Upper lobe of right lung (tissue), 1 donor: ENCODE measurements at places on chromosomes 12 and 14.
A peak's percentile ranks its signal among the peaks of the same experiment; 100 is the strongest.

GRCh38 chr12:76029982-76030340, 1.6 kb downstream of the PHLDA1 start:
- DNase-seq = peak; percentile 60

DNA sequence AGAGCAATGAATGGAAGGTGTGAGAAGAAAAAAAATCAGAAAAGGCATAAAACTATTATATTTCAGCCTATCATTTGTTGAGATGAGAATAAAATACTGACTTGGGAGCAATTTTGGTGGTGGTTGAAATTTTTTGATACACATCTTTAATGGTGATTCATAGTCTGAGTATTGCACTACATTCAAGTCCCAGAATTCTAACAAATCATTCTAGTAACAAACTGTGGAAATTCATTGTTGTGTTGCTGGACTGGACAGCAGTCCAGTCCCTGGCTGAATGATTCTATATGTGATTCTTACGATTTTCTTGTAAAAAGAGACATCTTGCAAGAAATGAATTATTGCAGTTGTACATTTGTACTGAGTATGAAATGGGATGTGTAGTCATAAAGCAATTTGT, 268.6 kb downstream of the TRHDE start:
- DNase-seq = no peak

GRCh38 chr14:52781629-52782028, 9.8 kb downstream of the GNPNAT1 start:
- no peak for DNase-seq

DNA sequence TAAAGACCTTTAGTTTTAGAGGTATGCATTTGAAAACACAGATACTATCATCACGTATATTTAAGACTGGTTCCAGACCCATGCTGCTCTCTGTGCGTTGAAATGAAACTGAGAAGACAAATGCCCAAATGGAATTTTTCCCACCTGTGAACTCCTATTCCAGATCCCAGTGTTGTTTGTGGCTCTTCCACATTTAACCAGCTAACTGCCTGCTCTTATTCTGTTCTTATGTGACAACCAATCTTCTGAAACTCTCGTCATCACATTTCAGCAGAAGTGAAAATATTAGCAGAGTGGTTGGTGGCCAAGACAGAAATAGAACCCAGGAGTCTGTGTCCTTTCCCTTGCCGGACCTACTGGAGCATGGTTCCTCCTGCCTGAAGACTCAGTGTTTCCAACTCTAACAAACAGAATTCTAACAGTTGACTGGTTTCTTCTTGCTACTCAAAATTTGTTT, 460.2 kb downstream of the RAD51B start:
- no peak for DNase-seq

DNA sequence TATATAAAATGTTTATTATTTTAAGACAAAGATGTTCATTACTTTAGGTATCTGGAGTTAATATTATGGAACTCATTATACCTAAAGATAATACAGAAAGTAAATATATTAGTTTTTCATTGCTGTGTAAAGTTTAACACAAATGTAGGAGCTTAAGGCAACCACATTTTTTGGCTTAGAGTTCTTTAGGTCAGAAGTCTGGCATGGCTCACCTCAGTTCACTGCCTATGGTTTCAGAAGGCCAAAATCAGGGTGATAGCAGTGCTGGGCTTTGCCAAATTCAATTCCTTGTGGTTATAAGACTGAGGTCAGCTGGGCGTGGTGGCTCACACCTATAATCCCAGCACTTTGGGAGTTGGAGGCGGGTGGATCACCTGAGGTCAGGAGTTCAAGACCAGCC, 35.5 kb upstream of the PRPF39 start:
- no peak for DNase-seq

- DNase-seq = no peak
Observed at GRCh38 chr12:105506678-105507310, 176.3 kb downstream of the C12orf75 start.

GRCh38 chr14:101351146-101351545, 210.1 kb upstream of the DIO3 start:
- no peak for DNase-seq

DNA sequence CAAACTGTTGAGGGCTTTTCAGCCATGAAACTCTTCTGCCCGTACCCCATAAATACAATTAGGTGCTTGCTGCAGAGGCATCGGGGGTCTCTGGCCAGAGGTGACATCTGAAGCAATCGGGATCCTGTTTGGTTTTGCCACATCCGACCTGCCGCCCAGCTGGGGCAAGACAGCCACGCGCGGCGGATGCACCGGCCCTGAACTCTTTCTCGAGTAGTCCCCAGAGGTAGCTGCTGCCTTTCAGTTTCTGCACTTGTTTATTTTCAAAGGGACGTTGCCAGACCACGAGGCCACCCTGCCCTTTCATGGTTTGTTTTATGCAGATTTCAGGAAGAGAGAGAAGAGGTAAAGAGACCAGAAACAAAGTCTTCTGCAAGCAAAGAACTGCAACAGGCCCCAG, 10.6 kb upstream of the MLXIP start:
- no peak for DNase-seq

DNA sequence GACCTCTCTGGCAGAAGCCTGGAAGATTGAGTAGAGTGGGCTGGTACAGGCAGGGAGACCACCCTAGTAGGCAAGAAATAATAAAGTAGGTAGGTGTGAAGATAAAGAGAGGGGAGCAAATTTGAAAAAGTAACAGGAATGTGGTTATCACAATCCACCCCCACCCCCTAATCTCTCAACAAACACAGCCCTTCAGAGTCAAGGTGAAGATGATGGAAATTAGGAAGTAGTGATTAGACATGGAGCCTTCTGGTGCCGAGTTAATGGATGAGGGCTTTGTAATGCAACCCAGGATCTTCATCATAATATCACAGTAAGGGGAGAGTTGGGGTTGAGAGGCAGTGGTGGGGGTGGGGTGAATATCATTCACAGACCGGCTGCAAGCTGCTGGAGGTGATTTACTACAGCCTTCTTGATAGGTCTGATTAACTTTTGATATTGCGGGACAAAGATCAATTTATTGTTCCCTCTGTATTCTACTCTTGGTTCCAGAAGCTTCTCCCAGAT, 29.2 kb upstream of the CRY1 start:
- DNase-seq = no peak

GRCh38 chr12:70895956-70896355, 24.6 kb downstream of the PTPRR start:
- no peak for DNase-seq

- DNase-seq = no peak
Observed at GRCh38 chr12:109988903-109989302, 7.3 kb downstream of the GIT2 start.

- no peak for DNase-seq
Observed at GRCh38 chr12:54160769-54161480, 27.9 kb downstream of the SMUG1 start.

- DNase-seq = no peak
Observed at GRCh38 chr12:72869024-72869423, 596.9 kb downstream of the TRHDE start.

GRCh38 chr14:71730471-71730870, 201.8 kb upstream of the RGS6 start:
- no peak for DNase-seq

GRCh38 chr12:1351926-1352325, 242.5 kb downstream of the FBXL14 start:
- no peak for DNase-seq

DNA sequence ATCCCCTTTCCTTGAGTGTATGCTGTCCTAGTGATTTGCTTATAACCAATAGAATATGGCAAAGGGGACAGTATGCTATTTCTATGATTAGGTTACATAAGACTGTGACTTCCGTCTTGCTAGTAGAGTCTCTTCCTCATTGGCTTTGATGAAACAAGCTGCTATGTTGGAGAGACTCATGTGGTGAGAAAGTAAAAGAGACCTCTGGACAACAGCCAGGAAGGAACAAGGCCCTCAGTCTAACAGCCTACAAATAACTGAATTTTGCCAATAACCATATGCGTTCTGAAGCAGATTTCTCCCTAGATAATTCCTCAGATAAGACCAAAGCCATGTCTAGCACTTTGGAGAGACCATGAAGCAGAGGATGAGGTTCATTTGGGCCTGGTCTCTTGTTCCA, 134.5 kb upstream of the NAV3 start:
- DNase-seq = no peak

GRCh38 chr12:48572326-48572725, 2.5 kb upstream of the LALBA start:
- no peak for DNase-seq

DNA sequence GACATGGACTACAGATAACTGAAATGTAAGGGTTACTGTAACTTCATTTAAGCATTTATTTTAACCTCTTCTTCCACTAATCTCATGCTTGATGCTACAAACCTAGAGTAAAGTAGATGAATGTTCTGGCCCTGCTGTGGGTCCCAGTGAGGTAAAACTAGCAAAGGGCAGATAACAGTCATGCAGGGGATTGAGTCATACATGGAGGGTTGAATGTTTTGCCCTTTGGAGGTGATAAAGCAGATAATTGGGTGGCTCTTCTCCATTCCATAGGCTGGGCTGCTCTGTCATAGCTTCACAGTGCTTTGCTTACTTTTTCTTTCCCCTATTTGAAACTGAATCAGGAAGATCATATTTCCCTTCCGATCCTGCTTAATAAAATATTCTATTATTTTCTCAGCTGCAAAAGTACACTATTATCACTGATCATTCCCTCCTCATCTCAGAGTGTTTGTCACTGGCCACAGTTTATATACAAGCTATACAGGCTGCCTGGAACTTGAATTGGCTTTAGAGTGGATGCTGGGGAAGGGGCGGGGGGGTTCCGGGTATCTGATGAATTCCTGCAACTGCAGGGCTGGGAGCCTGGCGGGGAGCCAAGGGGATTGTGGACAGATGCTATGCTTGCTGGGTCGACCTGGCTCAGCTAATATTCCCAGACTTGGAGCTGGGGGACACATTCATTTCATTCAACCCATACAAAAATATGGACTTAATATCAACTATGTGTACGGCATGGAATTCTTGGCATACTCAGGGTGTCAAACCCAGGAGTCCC, 235.1 kb downstream of the NRXN3 start:
- DNase-seq = no peak

- no peak for DNase-seq
Observed at GRCh38 chr12:102169922-102170621, 27.6 kb downstream of the PMCH start.

- no peak for DNase-seq
Observed at GRCh38 chr14:88106377-88106776, 101.4 kb downstream of the GPR65 start.

DNA sequence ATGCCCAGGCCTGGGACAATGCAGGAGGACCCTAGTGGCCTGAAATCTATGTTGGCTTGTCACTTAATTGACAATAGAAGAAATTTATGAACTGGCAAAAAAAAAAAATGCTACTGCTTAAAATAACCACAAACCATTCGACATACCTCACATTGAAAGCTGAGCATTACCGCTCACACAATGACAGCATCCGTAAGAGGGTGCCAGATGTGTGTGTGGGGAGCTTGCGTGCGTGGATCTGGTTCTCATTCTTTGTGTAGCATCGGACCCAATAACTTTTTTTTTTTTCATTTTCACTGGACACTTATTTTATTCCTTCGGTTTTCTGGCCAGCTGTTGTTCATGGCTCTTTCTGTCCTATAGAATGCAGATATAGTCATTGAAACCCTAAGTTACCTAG, 216.7 kb downstream of the VRK1 start:
- no peak for DNase-seq

- DNase-seq = peak; percentile 39
Observed at GRCh38 chr14:68649476-68650189, 143.2 kb downstream of the ZFP36L1 start.

GRCh38 chr14:50602035-50602434, 42.1 kb downstream of the ATL1 start:
- DNase-seq = no peak

DNA sequence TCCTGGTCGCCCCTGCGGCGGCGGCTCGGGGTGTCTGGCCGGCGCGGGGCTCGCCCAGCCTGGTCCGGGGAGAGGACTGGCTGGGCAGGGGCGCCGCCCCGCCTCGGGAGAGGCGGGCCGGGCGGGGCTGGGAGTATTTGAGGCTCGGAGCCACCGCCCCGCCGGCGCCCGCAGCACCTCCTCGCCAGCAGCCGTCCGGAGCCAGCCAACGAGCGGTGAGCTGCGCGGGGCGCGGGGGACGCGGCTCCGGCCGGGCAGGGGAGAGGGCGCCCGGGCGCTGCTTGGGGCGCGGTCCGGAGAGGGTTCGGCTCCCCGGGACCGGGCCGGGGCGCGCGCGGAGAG, at the start of gene LGALS3:
Gene LGALS3 (plus strand): TSS at position 167 of the 342 bp plus-strand sequence. CDS start 8,122 bp downstream, outside the sequence.
- DNase-seq = peak; percentile 94

- no peak for DNase-seq
Observed at GRCh38 chr14:74974364-74975058, 19.1 kb upstream of the PGF start.

DNA sequence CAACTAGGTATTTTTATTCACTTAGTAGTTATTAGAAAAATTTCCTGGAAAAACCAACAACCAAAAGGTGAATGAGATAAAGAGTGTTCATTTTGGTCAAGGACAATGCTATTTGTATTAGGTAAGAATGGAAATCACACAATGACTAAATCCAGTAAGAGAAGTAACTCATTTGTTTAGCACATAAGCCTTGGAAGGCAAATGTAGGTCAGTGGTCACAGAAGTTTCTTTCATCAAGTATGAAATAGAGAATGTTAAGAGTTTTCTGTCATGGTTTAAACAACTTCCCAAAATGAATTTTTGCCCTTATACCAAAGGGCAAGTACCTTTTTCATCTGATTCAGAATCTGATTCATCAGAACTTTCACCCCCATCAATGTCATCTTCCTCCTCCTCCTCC, 101.7 kb downstream of the KIF21A start:
- DNase-seq = no peak

DNA sequence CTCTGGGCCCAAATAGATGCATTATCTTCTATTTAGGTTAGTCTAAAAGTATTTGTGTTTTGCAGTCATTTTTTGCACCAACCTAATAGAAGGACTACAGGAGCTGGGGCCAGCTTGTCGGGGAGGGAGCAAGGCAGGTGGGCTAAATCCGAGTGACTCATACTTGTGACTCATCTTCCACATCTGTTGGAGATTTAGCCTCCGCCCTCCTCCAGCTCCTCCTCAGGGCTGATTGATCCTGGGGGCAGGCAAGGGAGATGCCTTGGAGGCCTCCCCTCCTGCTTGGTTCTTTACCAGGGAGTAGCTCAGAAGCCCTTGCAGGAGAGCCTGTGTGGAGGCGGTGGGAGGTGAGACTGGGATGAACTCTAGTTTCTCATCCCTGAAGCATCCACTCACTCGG, 27.9 kb downstream of the RHOF start:
- no peak for DNase-seq
